A673 (cell line): ENCODE measurements at places on chromosomes 7 and 10.

DNA sequence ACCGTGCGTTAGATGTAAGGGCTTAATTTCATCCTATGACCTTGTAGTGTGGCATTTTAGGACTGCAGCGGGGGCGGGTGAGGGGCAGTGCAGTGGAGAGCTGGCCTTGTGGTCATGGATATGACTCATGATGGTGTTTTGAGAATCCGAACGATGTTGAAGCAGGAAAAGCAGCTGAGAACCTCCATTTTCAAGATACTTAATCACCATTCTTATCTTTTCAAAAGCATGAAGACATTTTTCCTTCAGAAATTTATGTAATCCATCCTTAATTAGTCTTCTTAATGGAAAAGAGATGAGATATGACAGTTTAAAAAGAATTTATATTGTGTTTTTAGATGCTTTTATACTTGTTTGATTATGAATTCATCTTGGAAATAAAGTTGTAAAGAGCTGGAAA lies 9.6 kb downstream of the ATP5F1C start:
- peaks cover 60% of the 10 kb centered on the region for H3K36me3 ChIP-seq
- no peak overlapping the region for H3K4me3 ChIP-seq
- no peaks in the 10 kb centered on the region for H3K4me1 ChIP-seq
- no peaks in the 10 kb centered on the region for H3K27me3 ChIP-seq

- H3K4me3 ChIP-seq: no peak overlapping the region
- H3K27ac ChIP-seq: no peak overlapping the region
- H3K27me3 ChIP-seq: no peaks in the 10 kb centered on the region
- no peaks in the 10 kb centered on the region for H3K36me3 ChIP-seq
- no peak for DNase-seq
- peaks cover 32% of the 10 kb centered on the region for H3K4me1 ChIP-seq
Observed at GRCh38 chr7:69635555-69636185, 37.4 kb downstream of the AUTS2 start.

- H3K36me3 ChIP-seq: peaks cover 33% of the 10 kb centered on the region
- no peak overlapping the region for H3K27ac ChIP-seq
- no peak for DNase-seq
- no peaks in the 10 kb centered on the region for H3K27me3 ChIP-seq
- H3K4me1 ChIP-seq: no peaks in the 10 kb centered on the region
Observed at GRCh38 chr10:73424478-73424877, 8.9 kb downstream of the MSS51 start.

DNA sequence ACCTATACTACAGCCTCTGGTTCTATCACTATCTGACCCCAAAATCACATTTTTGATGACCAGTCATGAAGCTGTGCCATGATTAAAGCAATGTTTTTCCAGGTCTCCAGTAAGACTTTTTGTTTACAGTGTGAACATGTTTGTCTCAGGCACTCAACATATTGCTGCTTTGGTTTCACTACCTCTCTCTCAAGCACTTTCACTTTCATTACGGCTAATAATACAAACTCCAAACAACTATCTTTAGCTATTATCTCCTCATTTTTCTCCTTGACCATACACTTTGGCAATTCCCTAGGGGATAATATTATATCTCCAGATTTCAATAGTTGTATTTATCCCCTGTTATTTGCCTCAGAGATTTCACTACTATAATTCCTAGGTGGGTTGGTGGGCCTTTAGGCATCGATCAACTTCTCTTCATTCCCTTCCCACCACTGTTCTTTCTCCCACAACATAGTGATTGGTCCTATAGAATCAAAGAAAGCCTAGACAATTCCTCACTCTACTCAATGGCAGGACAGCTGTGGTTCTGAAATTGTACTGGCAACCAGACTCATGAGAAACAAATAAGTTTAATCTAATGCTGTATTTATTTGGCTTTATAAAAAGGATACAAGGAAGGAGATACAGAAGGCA lies 261.4 kb upstream of the ZWINT start:
- no peaks in the 10 kb centered on the region for H3K27me3 ChIP-seq
- no peak for DNase-seq
- H3K4me1 ChIP-seq: no peaks in the 10 kb centered on the region
- H3K4me3 ChIP-seq: peak overlapping the region; percentile 13
- no peaks in the 10 kb centered on the region for H3K36me3 ChIP-seq

DNA sequence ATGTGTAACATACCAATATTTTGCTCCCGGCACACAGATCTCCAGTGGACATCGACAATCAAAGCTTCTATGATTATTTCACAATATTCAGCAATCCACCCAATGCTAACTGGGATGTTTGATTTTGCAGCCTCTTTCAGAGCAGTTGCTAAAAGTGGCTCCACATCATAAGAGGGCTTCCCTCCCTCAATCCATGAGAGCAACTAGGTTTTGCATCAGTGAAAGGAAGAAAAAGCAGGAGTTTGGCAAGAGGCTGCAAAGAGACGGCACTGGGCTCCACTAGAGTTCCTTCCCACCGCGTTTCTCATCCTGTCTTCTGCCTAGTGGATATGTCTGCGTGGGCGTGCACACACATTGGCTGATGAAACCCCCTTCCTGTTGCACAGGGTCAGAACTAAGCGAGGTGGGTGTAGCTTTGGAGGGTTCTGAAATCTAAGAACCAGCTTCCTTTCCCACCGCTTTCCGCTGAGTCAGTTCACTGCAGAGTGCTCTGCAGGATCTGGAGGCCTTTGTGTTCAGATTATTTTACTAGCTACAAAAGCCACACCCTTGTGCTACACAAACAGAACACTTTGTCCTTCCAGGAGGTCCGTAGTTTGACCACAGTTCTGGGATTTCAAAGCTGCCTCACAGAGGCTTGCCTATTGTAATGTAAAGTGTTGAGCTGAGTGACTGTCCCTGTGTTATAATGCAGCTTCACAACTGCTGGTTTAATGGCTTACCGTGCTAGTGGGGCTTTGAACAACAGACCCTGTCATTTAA lies 28.1 kb downstream of the ARL4A start:
- H3K4me3 ChIP-seq: peak overlapping the region; percentile 9
- no peaks in the 10 kb centered on the region for H3K36me3 ChIP-seq
- no peaks in the 10 kb centered on the region for H3K27me3 ChIP-seq
- peak overlapping the region; percentile 78 for H3K27ac ChIP-seq
- H3K4me1 ChIP-seq: peaks cover 84% of the 10 kb centered on the region
- DNase-seq: peak; percentile 96

- H3K4me1 ChIP-seq: no peaks in the 10 kb centered on the region
- H3K4me3 ChIP-seq: no peak overlapping the region
- H3K27me3 ChIP-seq: peaks cover 34% of the 10 kb centered on the region
Observed at GRCh38 chr10:95188593-95188992, 5.4 kb upstream of the ACSM6 start.

DNA sequence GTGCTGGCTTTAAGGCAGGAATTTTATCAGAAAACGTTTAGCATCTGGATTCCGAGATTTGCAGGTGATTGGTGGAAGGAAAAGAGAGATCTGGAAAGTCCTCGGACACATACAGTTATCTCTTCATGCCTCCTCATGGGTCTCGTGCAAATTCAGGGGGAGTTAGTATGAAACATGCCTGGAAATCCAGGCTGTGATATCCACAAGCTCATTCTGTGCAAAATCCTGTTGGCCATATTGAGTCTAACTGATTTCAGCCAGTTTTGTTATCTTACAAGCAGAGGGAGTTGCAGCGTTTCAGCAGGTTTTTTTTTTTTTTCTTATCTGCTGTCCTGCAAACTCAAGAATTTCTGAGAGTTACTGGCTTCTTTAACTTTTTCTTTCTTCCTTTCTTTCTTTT lies 411.5 kb downstream of the GALNT17 start:
- H3K4me1 ChIP-seq: no peaks in the 10 kb centered on the region
- no peak for DNase-seq
- no peak overlapping the region for H3K4me3 ChIP-seq
- no peak overlapping the region for H3K27ac ChIP-seq
- no peaks in the 10 kb centered on the region for H3K36me3 ChIP-seq
- H3K27me3 ChIP-seq: no peaks in the 10 kb centered on the region

- H3K27me3 ChIP-seq: peaks cover 22% of the 10 kb centered on the region
- H3K4me3 ChIP-seq: no peak overlapping the region
- no peak overlapping the region for H3K27ac ChIP-seq
Observed at GRCh38 chr7:131735101-131735500, 178.7 kb upstream of the PODXL start.

DNA sequence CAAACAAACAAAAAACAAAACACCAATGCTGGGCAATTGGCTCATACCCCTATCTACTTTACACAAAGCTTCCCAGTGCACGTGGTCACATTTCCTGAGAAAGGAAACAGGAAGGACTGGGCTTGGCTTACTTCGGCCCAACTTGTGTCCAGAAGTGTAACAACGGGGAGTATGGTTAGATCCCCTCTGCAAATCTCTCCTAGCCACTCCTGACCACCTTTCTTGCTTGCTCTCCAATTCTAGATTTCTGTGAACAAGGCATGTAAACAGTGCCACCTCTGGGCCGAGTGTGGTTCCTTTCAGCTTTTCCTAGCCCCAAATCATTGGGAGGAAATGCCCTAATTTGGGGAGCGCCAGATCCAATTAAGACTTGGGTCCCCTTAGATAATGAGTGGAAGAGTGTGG lies 21.0 kb upstream of the FRAT2 start:
- peaks cover 9% of the 10 kb centered on the region for H3K36me3 ChIP-seq
- no peaks in the 10 kb centered on the region for H3K4me1 ChIP-seq
- H3K4me3 ChIP-seq: no peak overlapping the region
- H3K27ac ChIP-seq: no peak overlapping the region
- no peaks in the 10 kb centered on the region for H3K27me3 ChIP-seq
- peak; percentile 17 for DNase-seq

- no peaks in the 10 kb centered on the region for H3K36me3 ChIP-seq
- no peaks in the 10 kb centered on the region for H3K27me3 ChIP-seq
- no peaks in the 10 kb centered on the region for H3K4me1 ChIP-seq
- DNase-seq: no peak
Observed at GRCh38 chr7:132403465-132404110, 172.7 kb downstream of the PLXNA4 start.

DNA sequence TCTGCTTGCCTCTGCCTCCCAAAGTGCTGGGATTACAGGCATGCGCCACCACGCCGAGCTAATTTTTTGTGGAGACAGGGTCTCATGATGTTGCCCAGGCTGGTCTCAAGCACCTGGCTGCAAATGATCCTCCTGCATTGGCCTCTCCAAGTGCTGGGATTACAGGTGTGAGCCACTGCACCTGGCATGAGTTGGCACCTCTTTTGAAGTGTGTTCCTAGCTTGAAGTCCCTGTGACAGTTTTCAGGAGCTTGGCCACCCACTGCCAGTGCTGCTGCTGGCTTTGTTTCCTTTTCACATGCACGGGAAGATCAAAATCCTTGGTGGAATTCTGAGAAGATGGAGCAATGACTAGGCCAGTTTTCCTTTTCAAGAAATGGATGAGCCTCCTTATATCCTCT lies 126.3 kb downstream of the NRP1 start:
- peaks cover under 1% of the 10 kb centered on the region for H3K4me1 ChIP-seq
- no peaks in the 10 kb centered on the region for H3K27me3 ChIP-seq
- no peak for DNase-seq
- H3K4me3 ChIP-seq: no peak overlapping the region
- H3K36me3 ChIP-seq: no peaks in the 10 kb centered on the region
- H3K27ac ChIP-seq: no peak overlapping the region

GRCh38 chr7:37420946-37421695 lies 27.5 kb downstream of the ELMO1 start:
- no peak overlapping the region for H3K27ac ChIP-seq
- no peaks in the 10 kb centered on the region for H3K4me1 ChIP-seq
- H3K36me3 ChIP-seq: no peaks in the 10 kb centered on the region
- DNase-seq: no peak
- no peaks in the 10 kb centered on the region for H3K27me3 ChIP-seq
- H3K4me3 ChIP-seq: no peak overlapping the region
